ENCODE measurements at places on chromosomes 5 and 9.

GRCh38 chr9:106575823-106576222 is 287.1 kb upstream of the ZNF462 start:
- no peak for DNase-seq

DNA sequence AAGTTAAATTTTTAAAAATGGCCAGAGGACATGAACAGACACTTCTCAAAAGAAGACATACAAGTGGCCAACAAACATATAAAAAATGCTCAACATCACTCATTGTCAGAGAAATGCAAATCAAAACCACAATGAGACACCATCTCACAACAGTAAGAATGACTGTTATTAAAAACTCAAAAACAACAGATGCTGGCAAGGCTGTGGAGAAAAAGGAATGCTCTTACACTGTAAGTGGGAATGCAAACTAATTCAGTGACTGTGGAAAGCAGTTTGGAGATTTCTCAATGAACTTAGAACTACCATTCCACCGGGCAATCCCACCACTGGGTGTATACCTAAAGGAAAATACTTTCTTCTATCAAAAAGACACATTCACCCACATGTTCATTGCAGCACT is 168.5 kb upstream of the PIK3R1 start:
- DNase-seq: no peak

GRCh38 chr9:69549310-69550202 is 122.6 kb downstream of the APBA1 start:
- no peak for DNase-seq

GRCh38 chr5:87190687-87191086 is 77.0 kb upstream of the RASA1 start:
- DNase-seq: no peak

GRCh38 chr9:14080959-14081542 is 232.9 kb downstream of the NFIB start:
- DNase-seq: no peak

Measured in stimulated activated CD8-positive, alpha-beta memory T cell treated with anti-CD3 and anti-CD28 coated beads, Interleukin-4, amount 100 ng/mL, for 24 hours (primary cell).